ENCODE measurements at places on chromosomes 5 and 9. TPM values are rescaled to one million over a fixed set of nuclear protein-coding genes. Genes with fewer than 3 reads are reported as not detected.

DNA sequence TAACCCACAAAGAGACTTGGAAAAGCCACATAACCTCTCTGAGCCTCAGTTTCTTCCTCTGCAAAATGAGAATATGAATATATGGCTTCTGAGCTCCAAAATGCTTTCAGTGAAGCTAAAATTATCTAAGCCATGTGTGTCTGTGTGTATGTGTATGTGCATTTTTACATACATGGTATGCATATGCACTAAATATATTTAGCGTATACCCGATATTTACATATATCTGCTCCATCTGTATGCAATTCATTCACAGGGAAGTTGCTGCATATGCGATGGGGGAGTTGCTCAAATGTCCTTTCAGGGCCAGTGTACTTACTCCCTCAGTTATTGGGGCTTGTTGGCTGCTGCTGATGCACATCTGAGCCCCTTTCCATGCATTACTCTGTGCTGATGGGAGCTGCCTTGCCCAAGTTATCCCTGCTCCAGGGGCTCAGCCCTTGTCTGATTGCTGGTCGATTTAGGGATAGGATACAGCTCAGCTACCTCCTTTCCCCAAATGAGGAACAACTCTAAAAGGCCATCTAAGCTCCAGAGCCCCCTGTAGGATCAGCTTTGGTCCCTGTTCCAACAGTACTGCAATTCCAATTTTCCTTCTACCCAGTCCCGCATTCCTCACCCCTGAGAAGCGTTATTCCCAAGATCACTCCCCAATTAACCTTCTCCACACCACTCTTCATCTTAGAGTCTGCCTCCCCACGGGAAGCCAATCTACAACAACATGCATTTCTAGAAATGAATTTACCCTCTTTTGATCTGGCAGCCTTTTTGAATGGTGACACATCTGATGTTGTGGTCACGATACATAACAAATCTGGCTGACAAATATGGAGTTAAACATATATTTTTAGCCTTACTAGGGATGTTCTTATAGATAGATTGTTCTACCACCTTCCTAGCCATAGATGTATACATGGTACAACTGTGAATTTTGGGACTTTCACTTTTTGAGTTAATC is 15.9 kb downstream of the RHOBTB3 start:
- no peak overlapping the region for H3K27ac ChIP-seq
- H3K27me3 ChIP-seq: peaks cover 6% of the 10 kb centered on the region
- no peak overlapping the region for H3K4me3 ChIP-seq
- H3K36me3 ChIP-seq: no peaks in the 10 kb centered on the region
- no peak for DNase-seq

- H3K36me3 ChIP-seq: no peaks in the 10 kb centered on the region
- H3K4me1 ChIP-seq: no peaks in the 10 kb centered on the region
- H3K27ac ChIP-seq: no peak overlapping the region
- no peaks in the 10 kb centered on the region for H3K27me3 ChIP-seq
- no peak for DNase-seq
These were observed 10.4 kb downstream of the PPP2R2B start for GRCh38 chr5:146867996-146868708.

DNA sequence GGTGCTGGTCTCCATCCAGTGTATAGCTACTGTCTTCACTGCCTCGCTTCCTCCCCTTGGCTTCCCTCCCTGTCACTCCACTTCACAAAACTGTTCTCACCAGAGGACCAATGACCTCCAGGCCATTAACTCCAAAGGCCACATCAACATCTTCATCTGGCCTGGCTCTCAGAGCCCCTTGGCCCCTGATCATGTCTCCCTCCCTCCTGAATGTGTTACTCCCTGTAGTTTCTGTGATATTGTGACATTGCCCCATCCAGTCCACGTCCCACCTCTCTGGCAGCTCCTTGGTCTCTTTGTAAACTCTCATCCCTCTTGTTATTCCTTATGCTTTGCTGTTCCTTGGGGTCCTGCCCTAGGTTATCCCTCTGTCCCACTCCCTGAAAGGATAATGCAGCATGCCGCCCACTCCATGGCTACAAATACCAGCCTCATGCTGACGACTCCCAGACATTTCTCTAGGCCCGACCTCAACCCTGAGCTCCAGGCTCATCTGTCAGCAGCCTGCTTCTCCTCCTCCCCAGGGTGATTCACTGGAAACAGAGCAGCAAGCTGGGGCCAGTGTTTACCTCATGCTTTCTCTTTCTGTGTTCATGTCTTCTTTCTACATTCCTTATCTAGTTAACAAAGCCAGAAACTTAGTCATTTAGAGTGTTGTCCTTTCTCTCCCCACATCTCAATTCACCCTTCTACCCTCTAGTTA is 312.2 kb downstream of the SPOCK1 start:
- DNase-seq: no peak
- H3K4me3 ChIP-seq: no peak overlapping the region
- H3K27me3 ChIP-seq: no peaks in the 10 kb centered on the region
- H3K36me3 ChIP-seq: no peaks in the 10 kb centered on the region

DNA sequence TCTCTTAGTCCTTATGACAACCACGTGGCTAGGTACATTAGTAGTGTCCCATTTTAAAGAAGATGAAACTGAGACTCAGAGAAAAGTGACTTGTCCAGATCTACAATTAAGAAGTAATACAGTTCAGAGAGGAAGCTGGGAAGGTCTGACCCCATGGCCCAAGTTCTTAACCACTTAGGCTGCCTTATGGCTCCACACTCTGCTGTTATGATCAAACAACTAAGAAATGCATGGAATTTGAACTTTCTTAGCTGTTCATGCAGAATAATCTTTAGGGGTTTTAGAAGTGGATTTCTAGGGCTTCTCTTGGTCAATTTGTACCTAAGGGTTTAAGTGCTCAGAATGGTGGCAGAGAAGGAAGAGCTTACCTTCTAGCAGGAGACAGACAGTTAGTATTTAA is 128.0 kb upstream of the MSX2 start:
- no peaks in the 10 kb centered on the region for H3K4me1 ChIP-seq
- no peaks in the 10 kb centered on the region for H3K36me3 ChIP-seq
- DNase-seq: no peak

The ANXA1 gene
- total RNA-seq: 274 TPM

DNA sequence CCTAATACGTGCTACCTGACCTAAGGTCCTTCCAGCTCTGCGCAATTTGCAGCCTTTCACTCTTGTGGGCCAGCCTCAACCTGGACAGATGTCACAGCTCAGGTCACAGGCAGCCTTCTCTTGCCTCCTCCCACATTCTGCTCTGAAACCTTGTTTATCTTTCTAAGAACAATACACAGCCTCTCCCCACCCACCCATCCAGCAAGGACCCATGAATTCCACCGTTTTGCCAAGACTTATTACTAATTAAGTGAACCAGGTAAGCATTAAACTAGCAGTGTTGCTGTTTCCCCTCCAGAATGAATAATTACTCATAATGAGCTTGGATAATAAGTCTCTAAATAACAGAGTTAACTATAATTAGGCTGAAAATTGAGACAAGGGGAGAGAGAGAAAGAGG is 11.0 kb downstream of the FABP6 start:
- DNase-seq: no peak
- H3K27me3 ChIP-seq: no peaks in the 10 kb centered on the region
- no peak overlapping the region for H3K4me3 ChIP-seq

DNA sequence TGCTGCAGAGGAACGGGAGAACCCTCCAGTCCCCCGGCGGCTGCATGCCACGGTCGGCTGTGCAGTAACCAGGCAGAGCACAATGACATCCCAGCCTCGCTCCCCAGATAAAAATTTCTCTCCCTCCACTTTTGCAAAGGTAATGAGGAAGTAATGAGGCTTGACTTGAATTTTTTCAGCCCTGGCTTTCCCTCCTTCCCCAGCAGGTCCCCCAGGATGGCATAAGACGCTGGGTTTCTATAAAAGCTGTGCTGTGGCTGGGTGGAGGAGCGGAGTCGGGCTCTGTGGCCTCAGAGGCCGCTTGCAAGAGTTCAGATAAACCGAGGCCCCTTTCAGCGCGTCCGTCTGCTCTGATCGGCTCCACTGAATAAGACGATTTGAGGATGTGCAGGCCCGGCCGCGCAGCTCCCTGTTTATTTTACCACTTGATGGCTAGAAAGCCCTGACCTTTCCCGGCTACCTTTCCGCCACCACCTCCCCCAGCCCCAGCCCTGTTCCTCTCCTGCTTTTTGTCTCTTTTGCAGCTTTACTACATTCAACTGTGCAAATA is 351.9 kb upstream of the IRX2 start:
- no peak overlapping the region for H3K27ac ChIP-seq
- DNase-seq: no peak
- no peak overlapping the region for H3K4me3 ChIP-seq
- H3K36me3 ChIP-seq: no peaks in the 10 kb centered on the region

The PCA3 gene
- total RNA-seq: not detected

GRCh38 chr9:79043916-79044315 is 527.8 kb upstream of the TLE4 start:
- no peak overlapping the region for H3K27ac ChIP-seq
- no peak for DNase-seq
- no peaks in the 10 kb centered on the region for H3K4me1 ChIP-seq
- no peaks in the 10 kb centered on the region for H3K36me3 ChIP-seq
- no peaks in the 10 kb centered on the region for H3K27me3 ChIP-seq

DNA sequence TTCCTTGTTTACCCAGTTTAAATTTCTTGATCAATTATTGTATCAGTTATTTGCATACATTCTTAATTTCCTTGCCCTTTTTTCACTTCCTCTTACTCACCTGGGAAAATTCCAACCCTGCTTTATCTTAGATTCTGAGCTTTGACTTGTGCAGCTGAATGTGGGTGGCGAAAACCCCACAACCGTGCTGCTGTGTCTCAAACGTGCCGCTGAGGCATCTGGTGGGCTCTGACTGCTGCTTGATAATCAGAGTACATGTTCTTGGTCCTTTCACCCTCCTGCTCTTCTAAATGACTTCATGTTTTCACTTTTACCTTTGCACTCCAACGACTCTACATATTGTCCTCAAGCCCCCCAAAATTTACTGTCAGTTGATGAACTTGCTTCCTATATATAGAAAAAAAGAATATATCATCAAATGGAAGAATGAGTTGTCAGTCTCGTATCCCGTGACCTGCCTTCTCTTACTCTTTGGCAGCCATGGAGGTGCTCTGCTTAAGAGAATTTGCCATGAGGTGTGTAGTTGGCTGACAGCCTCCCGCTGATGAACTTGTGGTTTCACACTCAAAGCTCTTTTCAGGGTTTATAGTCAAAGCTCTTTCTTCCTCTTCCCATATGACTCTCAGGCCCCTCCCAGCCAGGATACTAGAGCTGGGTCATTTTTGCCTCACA is 14.0 kb upstream of the JAK2 start:
- H3K4me3 ChIP-seq: peak overlapping the region; percentile 63
- no peaks in the 10 kb centered on the region for H3K27me3 ChIP-seq
- H3K36me3 ChIP-seq: no peaks in the 10 kb centered on the region

The PCDHB10 gene
- total RNA-seq: not detected

GRCh38 chr5:123515904-123516303 is 3.9 kb downstream of the CSNK1G3 start:
- peak; percentile 78 for DNase-seq
- H3K4me1 ChIP-seq: peaks cover 50% of the 10 kb centered on the region
- H3K36me3 ChIP-seq: no peaks in the 10 kb centered on the region
- H3K4me3 ChIP-seq: peak overlapping the region; percentile 4
- no peak overlapping the region for H3K27ac ChIP-seq
- no peaks in the 10 kb centered on the region for H3K27me3 ChIP-seq

DNA sequence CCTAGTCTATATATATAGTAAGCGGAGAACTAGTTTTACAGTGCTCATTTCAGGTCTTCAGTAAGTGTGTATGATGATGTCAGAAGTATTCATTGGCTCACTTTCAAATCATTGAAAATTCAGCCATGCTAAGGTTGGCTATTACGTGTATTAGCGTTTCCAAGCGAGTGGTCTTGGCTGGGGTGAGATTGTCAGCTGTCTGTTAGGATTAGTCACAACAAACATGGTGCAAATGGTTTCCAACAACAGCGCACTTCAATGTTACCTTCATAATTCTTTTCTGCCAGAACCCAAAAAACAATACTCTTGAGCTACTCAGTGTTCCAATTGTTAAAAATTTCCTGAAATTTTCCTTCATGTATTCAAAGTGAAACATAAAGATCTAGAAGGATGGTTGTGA is 283.0 kb downstream of the AOPEP start:
- no peak overlapping the region for H3K27ac ChIP-seq
- no peaks in the 10 kb centered on the region for H3K36me3 ChIP-seq
- no peaks in the 10 kb centered on the region for H3K27me3 ChIP-seq
- no peak for DNase-seq
- no peak overlapping the region for H3K4me3 ChIP-seq
- peaks cover under 1% of the 10 kb centered on the region for H3K4me1 ChIP-seq

The DAB2IP gene
- total RNA-seq: not detected

- H3K4me1 ChIP-seq: no peaks in the 10 kb centered on the region
- H3K27ac ChIP-seq: no peak overlapping the region
- peaks cover 13% of the 10 kb centered on the region for H3K36me3 ChIP-seq
- no peaks in the 10 kb centered on the region for H3K27me3 ChIP-seq
- no peak for DNase-seq
These were observed 3.4 kb downstream of the IL11RA start for GRCh38 chr9:34655394-34655793.

GRCh38 chr9:31677415-31677814 is 707.0 kb upstream of the ACO1 start:
- H3K27me3 ChIP-seq: no peaks in the 10 kb centered on the region
- no peaks in the 10 kb centered on the region for H3K36me3 ChIP-seq
- no peak for DNase-seq
- H3K27ac ChIP-seq: no peak overlapping the region
- H3K4me3 ChIP-seq: no peak overlapping the region
- H3K4me1 ChIP-seq: no peaks in the 10 kb centered on the region

The PCDHGC4 gene
- total RNA-seq: not detected

The ASS1 gene
- total RNA-seq: not detected

- no peaks in the 10 kb centered on the region for H3K27me3 ChIP-seq
- no peaks in the 10 kb centered on the region for H3K4me1 ChIP-seq
- no peak overlapping the region for H3K4me3 ChIP-seq
- no peaks in the 10 kb centered on the region for H3K36me3 ChIP-seq
- no peak overlapping the region for H3K27ac ChIP-seq
- no peak for DNase-seq
These were observed 91.6 kb downstream of the NPR3 start for GRCh38 chr5:32802764-32803163.

GRCh38 chr5:125484742-125485641 is 738.6 kb upstream of the ZNF608 start:
- H3K27ac ChIP-seq: no peak overlapping the region
- no peak overlapping the region for H3K4me3 ChIP-seq
- H3K27me3 ChIP-seq: no peaks in the 10 kb centered on the region
- no peak for DNase-seq
- no peaks in the 10 kb centered on the region for H3K36me3 ChIP-seq

The LCN1 gene
- total RNA-seq: not detected

The WDR70 gene
- 35.3 TPM for total RNA-seq

Measured in CD4-positive, CD25-positive, alpha-beta regulatory T cell (primary cell).